ENCODE measurements at places on chromosomes 2 and 18. TPM values are rescaled to one million over a fixed set of nuclear protein-coding genes. Genes with fewer than 3 reads are reported as not detected.

DNA sequence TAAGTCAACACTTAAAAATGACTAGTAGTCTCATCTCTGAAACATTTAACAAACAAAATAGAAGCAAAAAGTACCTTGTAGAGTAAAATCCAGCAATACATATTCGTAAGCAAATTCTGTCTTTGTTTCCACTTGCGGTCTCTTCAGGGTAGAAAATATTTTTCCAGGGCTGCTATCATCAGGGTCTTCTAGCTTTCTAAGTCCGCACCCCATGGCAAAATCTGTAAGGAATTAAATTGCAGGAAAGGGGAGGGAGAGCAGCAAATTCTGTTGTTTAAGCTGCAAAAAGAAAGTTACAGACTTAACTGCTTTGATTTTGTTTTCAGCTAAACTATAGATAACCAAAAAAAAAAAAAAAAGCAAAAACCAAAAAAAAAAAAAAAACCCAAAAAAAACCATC, at the start of gene RFTN2:
Gene RFTN2, minus strand, starts transcription at position 342 of the 400 bp plus-strand sequence. Its CDS starts 129 bp downstream, at position 213.
- DNase-seq: no peak

- no peak for DNase-seq
Measured at GRCh38 chr2:104289651-104290565, 564.0 kb upstream of the POU3F3 start.

GRCh38 chr18:65093346-65093745, 657.5 kb upstream of the CDH7 start:
- DNase-seq: no peak

GRCh38 chr2:54666131-54666633, 57.3 kb upstream of the EML6 start:
- DNase-seq: no peak

- DNase-seq: no peak
Measured at GRCh38 chr2:19942199-19942598, 40.4 kb upstream of the TTC32 start.

GRCh38 chr2:42967959-42968674, 175.7 kb upstream of the HAAO start:
- no peak for DNase-seq

DNA sequence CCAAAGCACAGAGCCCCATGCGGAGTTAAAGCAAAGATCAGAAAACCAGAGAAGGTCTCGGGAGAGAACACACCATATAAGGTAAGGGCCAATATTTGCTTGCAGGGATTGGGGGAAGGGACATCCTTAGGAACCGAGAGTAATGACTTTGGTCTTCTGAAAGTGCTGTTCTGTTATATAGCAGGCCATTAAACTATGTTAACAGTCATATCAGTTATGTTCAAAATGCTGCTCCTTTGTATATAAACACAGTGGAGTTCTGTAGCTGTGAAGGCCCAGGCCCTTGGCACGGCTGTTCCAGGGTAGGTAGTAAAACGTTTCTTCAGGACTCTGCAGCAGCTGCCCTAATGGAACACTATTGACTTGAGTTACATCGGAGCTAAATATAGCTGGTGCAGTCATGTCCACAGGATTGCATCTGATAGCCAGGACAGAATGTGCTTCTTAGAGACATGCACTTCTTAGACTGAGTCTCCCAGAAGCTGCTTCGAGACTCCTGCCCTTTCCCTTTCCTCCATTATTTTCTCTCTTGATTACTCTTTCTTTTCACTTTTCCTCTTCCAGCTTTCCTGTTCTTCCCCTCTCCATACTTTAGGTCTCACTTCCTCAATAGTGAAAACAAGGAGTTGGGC, 122.4 kb downstream of the SETBP1 start:
- DNase-seq: no peak

GRCh38 chr2:631741-632140, 45.5 kb downstream of the TMEM18 start:
- DNase-seq: no peak

GRCh38 chr2:118832791-118833715, 14.4 kb downstream of the EN1 start:
- DNase-seq: no peak

GRCh38 chr2:172244419-172245130, 141.9 kb upstream of the DLX2 start:
- DNase-seq: no peak

DNA sequence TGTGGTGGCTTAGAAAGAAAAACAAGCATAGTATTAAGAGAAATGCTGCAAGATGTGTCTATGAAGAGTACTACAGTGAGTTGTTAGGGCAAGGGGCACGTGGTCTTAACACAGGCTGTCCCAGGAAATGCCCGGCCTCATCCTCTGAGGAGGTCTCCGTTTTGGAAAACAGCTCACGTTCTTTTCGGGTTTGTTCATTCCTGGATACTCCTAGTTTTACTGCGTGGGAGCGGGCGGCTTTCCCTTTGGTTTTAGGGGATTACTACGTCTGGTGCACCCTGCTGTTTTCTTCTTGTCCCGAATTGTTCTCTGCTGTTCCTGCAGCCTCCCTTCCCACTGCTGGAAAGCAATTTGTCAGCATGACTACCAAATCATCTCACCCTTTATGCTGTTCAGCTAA, 55.5 kb upstream of the RAB6D start:
- DNase-seq: no peak

DNA sequence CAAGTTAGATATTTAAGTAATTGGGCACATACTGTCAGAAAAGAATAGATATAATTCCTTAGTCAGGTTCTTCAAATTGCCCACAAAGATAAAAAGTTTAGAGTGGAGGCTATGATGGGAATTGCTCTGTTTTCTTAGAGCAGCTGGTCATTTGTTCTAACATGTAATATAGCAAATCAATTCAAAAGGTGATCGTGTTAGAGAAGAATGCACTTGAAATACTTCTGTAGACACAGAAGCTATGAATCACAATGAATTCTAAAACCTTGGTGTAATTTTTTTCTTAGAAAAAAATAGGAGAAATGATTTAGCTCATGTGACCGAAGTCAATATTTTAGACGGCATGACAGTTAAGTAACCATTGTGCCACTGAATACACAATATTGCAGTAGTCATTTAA, 918.1 kb upstream of the LRATD1 start:
- DNase-seq: no peak

Gene HOXD10
- not detected for total RNA-seq

Gene MYOM1
- total RNA-seq: 3.0 TPM

Gene CCNYL1
- 11.7 TPM for total RNA-seq

Gene L3MBTL4
- 27.9 TPM for total RNA-seq

Gene FER1L5
- not detected for total RNA-seq

Gene SLC4A3
- 0.15 TPM for total RNA-seq

Data from natural killer cell (primary cell).